ENCODE measurements at places on chromosomes 16 and 17.

- no peak for DNase-seq
Observed at GRCh38 chr17:79847698-79848369, 8.6 kb upstream of the CBX4 start.

DNA sequence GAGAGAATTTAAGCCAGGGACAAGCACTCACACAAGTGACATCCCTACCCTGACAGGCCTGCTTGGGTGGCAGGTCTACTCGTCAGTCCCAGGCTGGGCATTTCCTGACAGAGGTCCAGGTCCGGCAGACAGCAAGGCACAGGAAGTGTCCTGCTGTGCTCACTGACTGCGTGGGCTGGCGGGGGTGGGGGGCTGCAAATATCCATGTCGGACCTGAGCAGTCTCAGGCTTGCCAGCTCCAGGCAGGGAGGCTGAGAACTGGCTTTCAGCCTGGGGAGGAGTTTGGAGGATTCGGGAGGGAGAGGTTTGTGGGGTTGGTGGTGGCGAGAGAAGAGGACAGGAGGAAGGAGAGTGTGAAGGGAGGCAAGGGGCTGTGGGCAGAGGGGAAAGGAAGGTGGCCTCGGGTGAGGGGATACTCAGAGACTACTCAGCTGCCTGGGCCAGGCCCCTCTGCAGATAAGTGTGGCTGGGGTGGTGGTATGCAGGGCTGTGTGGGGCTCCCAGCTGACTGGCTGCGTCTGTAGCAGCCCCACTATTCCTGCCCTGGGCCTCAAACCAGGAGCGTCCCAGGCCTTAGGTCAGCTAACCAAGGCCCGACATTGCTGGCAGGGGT, 7.8 kb downstream of the HIC1 start:
- no peak for DNase-seq

- no peak for DNase-seq
Observed at GRCh38 chr16:61945511-61945910, 90.7 kb downstream of the CDH8 start.

- peak; percentile 49 for DNase-seq
Observed at GRCh38 chr16:680967-681745, 946 bp downstream of the STUB1 start.

- no peak for DNase-seq
Observed at GRCh38 chr17:27072885-27073284, 221.0 kb upstream of the WSB1 start.

Measured in HepG2 (cell line).